NCI-H510A (cell line): ENCODE measurements at places on chromosomes 4 and X.

- no peak for DNase-seq
Observed at GRCh38 chr4:145679991-145680455, at the start of gene C4orf51. Gene C4orf51 (plus strand): TSS chr4:145680146. CDS start chr4:145680204, 58 bp downstream.

- DNase-seq: no peak
Observed at GRCh38 chr4:120065974-120066516, 603 bp downstream of the MAD2L1 start.

- DNase-seq: no peak
Observed at GRCh38 chrX:26914232-26914631, 548.9 kb downstream of the PPP4R3C start.

DNA sequence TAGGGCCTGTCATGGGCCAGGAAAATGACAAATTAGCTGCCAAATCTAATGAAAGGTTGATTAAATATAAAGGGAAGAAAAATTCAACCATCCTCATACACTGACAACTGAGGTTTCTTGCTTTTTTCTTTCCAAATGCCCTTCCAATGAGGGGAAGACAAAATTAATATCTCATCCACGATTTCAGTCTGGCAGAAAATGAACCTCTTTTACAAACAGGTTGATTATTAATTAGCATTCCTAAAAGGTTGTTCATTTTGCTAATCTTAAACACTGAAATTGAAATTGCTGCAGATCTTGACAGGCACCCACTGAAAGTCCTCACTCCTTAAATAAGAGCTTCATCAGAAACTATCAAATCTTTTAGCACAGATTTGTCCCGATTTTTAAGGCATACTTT, 45.5 kb downstream of the NPFFR2 start:
- no peak for DNase-seq
